Activated CD4-positive, alpha-beta T cell treated with anti-CD3 and anti-CD28 coated beads, Interleukin-2, amount 50 U/mL, for 4 hours (primary cell): ENCODE measurements at places on chromosomes 7 and 10.

- no peak for DNase-seq
Observed at GRCh38 chr10:127408733-127409132, 140.4 kb upstream of the NPS start.

- no peak for DNase-seq
Observed at GRCh38 chr10:17100586-17100985, 29.0 kb downstream of the CUBN start.

DNA sequence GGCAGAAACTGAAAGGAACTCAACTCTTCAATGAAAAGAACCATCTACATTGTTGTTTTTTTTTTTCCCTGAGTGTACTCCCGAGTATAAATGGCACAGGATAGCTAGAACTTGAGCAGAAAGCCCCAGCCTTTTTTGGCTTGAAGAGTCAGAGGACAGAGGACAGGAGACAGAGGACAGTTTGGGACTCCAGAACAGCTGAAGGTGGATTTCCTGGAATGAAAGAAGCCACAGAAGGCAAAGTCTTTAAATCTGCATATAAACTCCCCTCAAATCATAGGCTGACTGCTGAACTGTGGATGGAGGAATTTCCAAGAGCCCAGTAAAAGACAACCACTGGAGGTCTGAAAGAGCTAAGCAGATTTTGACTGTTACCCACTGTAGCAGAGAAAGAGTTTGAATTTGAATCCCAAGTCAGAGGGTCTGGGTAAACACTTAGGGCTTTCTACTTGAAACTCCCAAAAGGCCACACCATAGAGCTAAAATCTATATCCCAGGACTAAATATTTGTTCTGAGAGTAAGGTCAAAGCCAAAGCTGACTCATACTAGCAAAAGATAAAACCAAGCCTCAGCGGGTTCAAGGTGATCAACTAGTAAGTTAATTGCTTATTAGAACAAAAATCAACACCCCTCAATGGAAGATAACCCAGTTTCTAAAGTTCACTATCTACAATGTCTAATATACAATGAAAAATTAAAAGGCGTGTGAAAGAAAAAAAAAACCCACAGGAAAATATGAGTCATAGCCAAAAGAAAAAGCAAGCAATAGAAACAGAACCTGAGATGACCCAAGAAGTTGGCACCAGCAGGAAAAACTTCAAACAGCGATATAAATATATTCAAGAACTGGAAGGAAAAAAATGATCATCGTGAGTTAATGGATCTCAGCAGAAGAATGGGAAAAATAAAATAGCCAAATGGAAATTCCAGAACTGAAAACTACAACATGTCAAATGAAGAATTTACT, 1.8 kb upstream of the OPN1SW start:
- no peak for DNase-seq

DNA sequence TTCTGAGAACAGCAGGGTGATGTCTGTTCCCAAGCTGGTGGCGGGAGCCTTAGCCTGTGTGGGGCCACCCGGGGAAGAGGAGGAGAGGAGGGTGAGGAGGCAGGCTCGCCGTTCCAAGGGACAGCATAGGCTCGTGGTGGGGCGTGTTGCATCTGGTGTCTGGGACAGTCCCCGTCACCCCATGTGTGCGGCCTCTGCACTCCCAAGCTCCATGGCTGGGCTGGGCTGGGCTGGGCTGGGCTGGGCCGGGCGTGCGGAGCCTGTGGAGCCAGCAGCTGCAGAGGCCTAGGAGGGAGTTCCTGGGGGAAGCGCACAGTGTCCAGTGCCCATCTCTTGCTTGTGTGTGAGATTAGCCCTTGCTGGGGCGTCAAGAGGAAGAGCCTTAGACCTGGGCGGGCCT, 20.9 kb upstream of the TTYH3 start:
- no peak for DNase-seq

DNA sequence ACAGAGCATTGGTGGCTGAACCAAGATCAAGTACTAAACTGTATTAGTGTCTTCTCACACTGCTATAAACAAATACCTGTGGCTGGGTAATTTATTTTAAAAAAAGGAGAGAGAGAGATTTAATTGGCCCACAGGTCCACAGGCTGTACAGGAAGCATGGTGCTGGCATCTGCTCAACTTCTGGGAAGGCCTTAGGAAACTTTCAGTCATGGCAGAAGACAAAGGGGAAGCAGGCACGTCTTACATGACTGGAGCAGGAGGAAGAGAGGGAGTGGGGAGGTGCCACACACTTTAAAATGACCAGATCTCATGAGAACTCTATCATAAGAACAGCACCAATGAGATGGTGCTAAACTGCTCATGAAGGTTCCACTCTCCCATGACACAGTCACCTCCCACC, 95.2 kb upstream of the JCAD start:
- DNase-seq = no peak

DNA sequence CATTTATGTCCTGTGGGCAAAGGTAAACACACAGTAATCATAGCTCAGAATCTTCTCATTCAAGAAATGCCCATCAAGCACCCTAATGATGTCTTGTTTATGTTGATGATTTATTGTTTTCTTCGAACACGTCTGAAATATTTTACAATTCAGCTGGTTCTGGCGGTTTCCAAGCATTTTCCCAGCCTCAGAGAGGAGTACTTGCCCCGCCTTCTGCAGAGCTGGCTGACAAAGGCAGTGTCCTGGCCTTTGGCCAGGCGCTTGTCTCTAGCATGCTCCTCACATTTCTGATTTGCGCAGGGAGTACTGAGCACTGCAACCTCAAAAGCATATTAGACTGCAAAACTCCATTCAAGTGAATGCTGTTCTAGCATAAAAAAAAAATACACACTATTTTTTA, 314.2 kb upstream of the GNAI1 start:
- no peak for DNase-seq

- no peak for DNase-seq
Observed at GRCh38 chr7:33806298-33807154, 98.8 kb upstream of the BMPER start.

GRCh38 chr7:33757563-33758165, 147.7 kb upstream of the BMPER start:
- DNase-seq = no peak

DNA sequence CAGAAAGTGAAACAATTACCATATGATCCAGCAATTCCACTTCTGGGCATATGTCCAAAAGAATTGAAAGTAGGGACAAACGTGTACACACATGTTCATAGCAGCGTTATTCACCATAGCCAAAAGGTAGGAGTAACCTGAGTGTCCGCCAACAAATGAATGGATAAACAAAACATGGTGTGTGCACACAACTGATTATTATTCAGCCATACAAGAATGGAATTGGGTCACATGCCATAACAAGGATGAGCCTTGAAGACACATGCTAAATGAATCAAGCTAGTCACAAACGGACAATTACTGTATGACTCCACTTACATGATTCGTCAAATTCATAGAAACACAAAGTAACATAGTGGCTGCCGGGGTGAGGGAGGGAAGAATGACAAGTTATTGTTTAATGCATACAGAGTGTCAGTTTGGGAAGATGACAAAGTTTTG, 4.1 kb upstream of the OIT3 start:
- no peak for DNase-seq

- DNase-seq = no peak
Observed at GRCh38 chr10:103578782-103579382, 85.4 kb downstream of the NEURL1 start.

DNA sequence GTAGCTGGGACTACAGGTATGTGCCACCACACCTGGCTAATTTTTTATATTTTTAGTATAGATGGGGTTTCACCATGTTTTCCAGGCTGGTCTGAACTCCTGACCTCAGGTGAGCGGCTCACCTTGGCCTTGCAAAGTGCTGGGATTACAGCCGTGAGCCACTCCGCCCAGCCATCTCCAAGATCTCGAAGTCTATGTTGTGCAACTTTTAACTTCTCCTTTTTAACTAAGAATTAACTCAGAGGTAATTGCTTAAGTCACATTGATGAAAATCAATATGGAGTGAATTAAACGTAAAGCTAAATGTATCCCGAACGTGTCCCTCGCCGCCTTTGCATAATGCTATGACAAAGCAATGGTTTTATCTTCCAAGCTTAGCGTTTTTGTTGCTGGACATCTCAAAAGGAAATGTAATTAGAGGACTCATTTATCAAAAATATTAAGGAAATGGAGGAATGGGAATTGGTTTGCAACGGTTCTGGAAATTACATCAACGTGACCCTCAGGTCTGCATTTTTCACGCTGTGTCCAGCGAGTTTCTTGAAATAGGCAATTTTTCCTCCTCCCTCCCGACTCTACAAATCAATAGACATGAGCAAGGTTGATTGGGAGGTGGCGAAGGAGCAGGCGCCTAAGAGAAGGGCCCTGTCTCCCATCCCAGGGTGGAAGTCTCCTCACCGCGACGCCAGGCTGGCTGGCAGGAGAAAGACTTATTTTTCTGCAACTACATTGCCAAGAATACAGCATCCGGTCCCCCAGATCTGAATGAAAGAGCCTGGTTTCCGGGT, 89.8 kb downstream of the TMEM130 start:
- DNase-seq = no peak

- no peak for DNase-seq
Observed at GRCh38 chr7:36182854-36183604, 30.0 kb downstream of the EEPD1 start.

GRCh38 chr7:130950741-130951140, 216.7 kb upstream of the KLF14 start:
- no peak for DNase-seq

DNA sequence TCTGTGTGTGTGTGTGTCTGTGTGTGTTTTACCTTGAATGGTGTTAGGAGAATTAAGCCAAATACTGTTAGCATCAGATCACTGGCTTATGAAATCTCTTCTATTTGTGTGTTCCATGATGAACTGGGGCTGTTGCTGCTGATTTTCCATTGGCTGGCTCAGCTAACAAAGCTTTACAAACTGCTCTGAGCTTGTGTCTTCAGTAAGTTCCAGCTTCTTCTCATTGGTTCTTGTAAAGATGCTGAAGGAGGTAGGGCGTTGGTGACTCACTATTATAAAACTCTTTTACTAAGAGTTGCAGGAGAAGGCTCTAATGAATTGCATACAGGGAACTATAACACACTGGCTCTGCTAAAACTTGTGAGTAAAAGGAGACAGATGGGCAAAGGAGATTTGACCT, 136.4 kb upstream of the PRKCQ start:
- DNase-seq = no peak

- DNase-seq = no peak
Observed at GRCh38 chr10:125691160-125691981, 8.4 kb upstream of the TEX36 start.

DNA sequence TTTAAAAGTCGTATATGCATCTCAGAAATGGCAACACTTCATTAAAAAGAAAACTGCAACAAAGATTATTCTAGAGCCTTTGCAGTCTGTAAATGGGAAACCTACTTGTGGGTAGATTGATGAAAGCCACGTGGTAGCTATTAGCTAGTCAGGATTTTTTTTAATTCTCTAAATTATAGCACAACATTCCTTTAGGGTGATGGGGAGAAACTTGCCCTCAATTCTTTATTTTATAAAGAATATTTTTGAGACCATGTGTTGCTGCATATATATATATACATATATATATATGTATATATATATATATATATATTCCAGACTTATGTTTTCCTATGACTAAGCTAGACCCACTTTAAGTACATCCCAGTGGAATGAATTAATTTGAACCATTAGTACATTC, 118.0 kb downstream of the PPP1R3A start:
- DNase-seq = no peak

GRCh38 chr10:76869931-76870330, 767.7 kb downstream of the KCNMA1 start:
- DNase-seq = no peak

GRCh38 chr10:65611592-65611991, 1314.2 kb upstream of the LRRTM3 start:
- DNase-seq = no peak

GRCh38 chr10:86077271-86077670, 289.3 kb downstream of the GRID1 start:
- no peak for DNase-seq

- DNase-seq = no peak
Observed at GRCh38 chr7:106057962-106058927, 53.9 kb downstream of the SYPL1 start.

DNA sequence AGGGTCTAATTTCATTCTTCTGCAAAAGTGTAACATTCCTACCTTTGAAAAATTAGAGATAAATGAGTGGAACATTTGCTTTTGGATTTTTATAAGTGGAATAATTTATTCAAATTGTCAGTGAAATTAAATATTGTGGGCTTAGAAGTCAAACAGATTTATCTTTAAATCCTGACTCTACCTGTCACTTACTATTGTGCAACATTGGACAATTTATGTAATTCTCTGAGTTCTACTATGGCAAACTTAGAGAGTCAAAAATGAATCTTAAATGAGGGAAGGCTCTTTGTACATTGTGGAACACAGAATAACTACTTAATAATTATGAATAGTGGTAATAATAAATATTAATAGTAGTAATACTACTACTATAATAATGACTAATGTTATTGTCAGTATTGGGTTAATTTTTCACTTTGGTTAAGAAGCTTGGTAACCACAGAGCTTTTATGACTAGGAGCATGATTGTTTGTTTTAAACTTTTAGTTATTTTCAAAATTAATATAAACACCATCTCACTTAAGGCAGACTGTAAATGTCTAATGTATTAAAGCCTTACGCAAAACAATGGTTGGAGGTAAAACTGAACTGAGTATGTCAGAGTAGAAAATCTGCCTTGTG, 70.0 kb downstream of the PRKG1 start:
- DNase-seq = no peak

DNA sequence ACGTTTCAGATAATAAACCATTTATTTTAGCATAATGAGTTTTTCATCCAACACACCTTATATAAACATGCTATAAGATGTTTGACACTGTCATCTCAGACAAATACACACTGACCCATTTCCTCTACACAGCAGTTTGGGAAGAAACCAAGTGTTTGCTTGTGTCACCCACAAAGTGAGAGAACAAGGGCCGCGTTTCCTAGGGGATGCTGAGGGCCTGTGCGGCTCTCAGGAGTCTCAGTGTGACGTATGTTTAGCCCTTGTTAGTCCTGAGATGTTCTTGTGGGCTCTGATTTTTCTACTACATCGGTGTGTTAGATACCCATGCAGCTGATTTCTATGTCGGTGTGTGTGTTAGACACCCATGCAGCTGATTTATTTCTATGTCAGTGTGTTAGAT, 266.3 kb downstream of the DIP2C start:
- no peak for DNase-seq

DNA sequence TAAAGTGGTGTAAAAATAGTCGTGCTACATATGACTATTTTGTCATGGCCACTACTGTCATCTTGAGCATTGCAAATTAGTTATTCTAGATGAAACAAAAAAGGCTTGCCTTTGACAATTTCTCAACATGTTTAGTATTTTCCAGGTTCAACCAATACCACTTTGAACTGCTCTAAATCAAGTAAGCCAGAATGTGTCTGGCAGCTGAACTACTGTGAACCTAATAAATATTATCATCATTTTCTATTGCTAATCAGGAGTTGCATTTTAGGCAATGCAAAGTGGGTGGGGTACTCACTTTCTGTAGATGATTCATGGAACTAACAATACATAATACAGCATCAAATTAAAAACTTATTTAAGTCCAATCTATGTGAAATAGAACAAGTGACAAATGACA, 877.2 kb downstream of the CNTNAP2 start:
- DNase-seq = no peak

DNA sequence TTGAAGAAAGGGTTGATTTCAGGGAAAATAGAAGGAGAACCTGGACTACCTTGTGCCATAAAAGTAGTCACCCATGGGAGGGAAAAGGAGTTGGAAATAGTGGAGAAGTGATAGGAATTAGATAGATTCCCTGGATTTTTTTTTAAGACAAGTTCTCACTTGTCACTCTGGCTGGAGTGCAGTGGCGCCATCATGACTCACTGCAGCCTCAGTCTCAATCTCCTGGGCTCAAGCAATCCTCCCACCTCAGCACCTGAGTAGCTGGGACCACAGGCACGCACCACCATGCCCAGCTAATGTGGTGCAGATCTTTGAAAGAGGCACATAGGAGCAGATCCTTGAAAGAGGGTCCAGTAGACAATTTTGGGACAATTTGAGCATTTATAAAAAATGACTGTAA, 9.5 kb upstream of the BLNK start:
- no peak for DNase-seq
